ENCODE measurements at places on chromosomes 1 and 21.
A peak's percentile ranks its signal among the peaks of the same experiment; 100 is the strongest.

DNA sequence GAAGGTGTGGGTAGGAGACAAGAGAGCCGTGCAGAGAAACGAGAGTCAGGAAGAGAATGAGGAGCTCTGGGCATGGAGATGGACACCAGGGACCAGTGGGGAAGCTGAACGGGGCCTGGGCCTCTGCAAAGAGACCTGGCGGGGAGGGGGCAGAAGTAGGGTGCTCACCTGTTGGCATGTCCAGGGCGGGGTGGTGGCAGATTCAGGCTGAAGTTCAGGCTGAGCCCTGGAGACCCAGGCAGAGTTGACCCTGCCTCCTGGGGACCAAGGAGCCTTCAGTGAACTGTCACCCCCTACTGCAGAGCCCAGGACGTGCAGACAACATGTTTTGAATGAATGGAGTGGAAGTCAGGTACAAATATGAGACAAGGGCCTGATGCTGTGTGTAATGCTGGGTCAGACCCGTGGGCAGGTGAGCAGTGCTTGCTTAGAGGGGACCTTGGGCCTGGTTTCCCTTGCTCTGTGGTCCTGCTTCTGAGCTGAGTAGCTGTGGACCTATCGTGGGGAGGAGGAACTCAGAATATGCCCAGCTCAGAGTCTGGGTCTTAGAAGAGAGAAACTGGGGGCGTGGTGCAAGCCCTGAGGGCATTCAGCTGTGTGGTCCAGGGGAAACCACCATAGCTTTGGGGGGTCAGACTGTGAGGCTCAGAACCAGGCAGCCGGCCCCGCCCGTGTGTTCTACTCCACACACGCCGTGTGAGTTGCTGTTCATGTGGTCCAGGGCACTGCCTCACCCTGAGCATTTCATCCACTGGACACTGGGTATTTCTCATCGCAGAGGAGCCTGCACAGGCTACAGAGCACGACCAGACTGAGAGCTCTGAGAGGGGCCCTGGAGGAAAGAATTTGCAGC lies 21.3 kb upstream of the UMODL1 start:
- no peak for DNase-seq

DNA sequence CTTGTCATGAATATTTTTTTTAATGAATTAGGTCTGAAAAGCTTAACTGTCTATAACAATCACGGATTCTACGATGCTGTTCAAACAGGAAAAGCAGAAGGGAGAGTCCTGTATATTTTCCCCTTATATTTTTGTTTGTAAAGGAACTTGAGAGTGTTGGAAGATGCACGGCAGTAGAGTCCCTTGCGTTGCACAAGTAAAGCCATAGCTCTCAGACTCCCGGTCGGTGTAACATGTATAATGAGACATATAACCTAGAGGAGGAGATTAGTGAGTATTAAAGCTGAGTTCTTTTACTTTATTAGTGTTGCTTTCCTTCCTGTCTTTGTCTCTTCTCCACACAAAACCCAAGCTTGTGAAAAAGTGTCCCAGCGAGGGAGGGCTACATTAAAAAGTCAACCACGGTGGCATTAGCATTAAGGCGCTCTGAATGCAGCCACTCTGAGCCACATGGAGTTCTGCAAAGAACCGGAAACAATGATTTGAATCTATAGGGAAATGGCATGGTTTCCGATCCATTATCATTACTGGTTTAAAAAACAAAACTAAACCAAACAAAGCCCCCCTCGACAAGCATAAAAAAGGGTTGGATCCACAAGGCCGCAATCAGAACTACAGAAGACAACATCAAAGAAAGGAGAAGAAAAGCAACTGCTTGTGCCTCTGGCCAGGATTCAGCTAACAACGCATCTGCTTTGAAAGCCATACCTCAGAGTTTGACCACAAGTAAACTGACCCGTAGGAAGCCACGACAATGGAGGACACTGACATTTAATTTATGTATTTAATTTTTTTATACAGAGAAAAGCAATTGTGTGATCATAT lies 356.8 kb downstream of the LMO4 start:
- no peak for DNase-seq

DNA sequence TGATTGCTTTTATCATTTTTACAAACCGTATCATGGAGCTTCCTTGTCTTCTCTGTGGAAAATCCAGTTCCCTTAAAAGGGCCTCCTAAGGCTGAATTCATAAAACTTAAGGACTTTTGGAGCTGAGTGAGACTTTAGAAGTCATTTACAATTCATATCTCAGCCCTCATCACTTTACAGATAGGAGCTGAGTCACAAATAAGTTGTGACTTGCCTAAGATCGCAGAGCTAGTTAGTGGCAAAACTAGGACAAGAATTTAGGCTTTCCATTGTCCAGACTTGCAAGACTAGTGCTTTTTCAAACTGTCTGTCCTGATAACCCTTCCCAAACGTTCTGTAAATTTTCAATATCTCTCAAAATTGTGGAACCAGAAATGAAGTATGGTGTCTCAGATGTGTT lies 37.3 kb downstream of the C1orf21 start:
- no peak for DNase-seq

- no peak for DNase-seq
Measured at GRCh38 chr1:183223467-183223866, 37.4 kb downstream of the LAMC2 start.

GRCh38 chr1:183235503-183235902 lies 49.4 kb downstream of the LAMC2 start:
- DNase-seq: no peak

GRCh38 chr1:233038581-233038980 lies 88.2 kb downstream of the NTPCR start:
- no peak for DNase-seq

DNA sequence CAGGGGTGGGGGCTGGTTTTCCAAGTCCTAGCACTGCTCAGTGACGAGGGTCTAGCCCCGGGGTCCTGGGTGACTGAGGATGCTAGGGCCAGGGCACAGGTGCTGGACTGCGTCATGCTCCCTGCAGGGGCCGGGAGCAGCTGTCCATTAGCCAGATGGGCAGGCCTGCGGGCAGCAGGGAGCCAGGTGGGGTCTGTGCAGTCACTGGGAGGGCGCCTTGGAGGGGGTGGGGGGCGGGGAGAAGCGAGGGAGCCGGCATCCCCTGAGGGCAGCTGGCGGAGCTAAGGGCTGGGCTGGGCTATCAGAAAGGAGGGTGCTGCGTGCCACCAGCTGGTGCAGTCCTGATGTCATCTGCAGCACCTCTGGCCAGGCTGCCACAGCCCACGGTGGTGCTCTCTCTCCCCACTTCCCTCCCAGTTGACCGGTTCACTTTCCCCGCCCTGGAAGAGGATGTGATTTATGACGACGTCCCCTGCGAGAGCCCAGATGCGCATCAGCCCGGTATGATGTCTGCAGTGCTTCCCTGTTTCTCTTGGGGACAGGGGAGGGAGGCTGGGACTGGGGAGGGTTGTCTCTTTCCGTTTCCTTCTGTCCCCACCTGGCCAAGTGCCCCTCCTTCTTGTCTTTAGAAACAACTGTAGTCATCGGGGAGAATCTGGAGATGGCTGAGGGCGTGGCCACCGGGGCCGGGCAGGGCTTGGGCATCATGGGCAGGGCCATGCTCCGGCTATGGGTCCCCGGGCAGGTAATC lies 63.8 kb downstream of the ARHGEF10L start:
- no peak for DNase-seq

GRCh38 chr1:27967106-27967883 lies 7.5 kb downstream of the XKR8 start:
- no peak for DNase-seq

DNA sequence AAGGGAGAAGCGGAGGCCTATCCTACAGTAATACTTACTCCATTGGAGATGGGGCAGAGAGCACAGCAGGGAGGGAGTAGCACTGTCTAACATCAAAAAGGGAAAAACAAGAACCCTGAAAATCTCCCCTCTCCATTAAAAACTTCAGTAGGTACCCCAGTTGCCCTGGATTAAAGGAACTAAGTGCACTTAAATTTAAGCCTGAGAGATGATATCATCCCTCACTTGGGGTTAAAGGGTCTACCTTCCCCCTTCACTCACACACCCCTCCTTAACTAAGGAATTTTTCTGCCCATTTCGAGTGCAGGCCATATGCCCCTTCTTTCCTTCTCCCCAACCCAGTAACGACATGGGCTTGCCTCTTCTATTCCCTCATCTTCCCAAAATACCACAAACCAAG lies 3.7 kb upstream of the MTMR11 start:
- no peak for DNase-seq

- DNase-seq: peak; percentile 70
Measured at GRCh38 chr1:226677027-226678020, 61.8 kb downstream of the ITPKB start.

GRCh38 chr1:234229581-234230387 lies 143.5 kb upstream of the COA6 start:
- DNase-seq: no peak

DNA sequence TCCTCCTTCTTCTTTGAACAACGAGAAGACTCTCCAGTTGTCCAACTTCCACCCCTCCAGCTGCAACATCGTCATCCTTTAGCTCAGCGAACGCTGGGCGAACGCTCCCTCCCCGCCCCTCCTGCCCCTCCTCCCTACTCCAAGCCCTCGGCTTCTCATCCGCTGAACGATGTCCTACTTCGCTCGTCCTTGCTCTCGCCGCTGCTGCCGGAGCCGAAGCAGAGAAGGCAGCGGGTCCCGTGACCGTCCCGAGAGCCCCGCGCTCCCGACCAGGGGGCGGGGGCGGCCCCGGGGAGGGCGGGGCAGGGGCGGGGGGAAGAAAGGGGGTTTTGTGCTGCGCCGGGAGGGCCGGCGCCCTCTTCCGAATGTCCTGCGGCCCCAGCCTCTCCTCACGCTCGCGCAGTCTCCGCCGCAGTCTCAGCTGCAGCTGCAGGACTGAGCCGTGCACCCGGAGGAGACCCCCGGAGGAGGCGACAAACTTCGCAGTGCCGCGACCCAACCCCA lies at the start of gene BCAN:
BCAN (plus strand) TSS at position 357 of the 504 bp plus-strand sequence. CDS start 3,938 bp downstream, outside the sequence.
- no peak for DNase-seq

- no peak for DNase-seq
Measured at GRCh38 chr1:241317676-241318075, 39.3 kb downstream of the RGS7 start.

GRCh38 chr1:28737307-28738132 lies 780 bp downstream of the YTHDF2 start:
- DNase-seq: peak; percentile 48

GRCh38 chr21:46384556-46384955 lies 60.6 kb downstream of the PCNT start:
- DNase-seq: no peak

DNA sequence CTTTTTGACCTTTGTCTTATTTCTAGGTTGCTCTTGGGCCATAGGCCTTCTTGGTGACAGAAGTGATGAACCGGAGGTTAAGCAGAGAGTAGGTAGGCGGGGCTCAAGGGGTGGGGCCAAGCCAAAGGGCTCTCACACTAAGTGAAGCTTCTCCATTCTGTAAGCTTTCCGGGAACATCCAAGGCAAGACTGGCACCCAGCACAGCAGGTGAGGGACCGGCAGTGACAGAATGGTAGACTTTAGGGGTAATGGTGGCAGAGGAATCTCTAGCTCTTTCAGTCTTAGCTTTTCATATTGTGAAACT lies at the start of gene TNFAIP8L2:
TNFAIP8L2 (plus strand) TSS at position 135 of the 305 bp plus-strand sequence. CDS start 2,049 bp downstream, outside the sequence.
- peak; percentile 60 for DNase-seq

- DNase-seq: no peak
Measured at GRCh38 chr1:66435541-66435940, 98.4 kb upstream of the SGIP1 start.

DNA sequence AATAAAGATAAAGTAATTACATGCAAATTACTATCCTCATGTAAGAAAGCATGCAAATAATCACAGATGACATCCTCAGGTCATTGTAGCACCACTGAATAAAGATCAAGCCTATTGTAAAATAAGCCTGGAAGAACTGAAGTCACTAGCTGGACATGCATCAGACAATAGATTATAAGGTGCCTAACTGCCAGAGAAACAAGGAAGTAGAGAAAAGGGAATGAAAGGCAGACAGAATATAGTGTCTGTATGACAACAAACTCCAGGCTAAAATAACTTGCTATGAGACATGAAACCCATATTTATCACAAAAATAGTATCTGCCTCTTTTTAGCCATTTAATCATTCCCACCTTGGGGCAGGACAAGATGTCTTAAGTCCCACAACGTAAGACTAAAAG lies 108.7 kb downstream of the ENAH start:
- DNase-seq: no peak

GRCh38 chr1:96741335-96741734 lies 19.8 kb downstream of the PTBP2 start:
- DNase-seq: no peak

GRCh38 chr1:161091796-161092507 lies 2.6 kb upstream of the NECTIN4 start:
- no peak for DNase-seq

DNA sequence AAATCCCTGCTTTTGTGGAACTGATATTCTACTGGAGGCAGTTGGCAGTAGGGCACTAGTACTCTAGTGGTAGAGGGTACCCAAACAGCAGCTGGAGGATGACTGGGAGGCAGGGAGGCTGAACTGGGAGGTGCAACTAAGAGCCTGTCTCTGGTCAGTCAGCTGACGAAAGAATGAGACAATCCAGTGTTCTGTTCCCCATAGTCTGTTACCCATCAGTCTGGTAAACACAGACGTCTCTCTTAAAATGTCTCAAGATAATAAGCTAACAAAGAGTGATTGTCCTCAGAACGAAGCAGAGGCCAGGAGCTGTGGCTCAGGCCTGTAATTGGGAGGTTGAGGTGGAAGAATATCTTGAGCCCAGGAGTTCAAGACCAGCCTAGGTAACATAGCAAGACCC lies 30.4 kb downstream of the TFAP2E start:
- DNase-seq: no peak

DNA sequence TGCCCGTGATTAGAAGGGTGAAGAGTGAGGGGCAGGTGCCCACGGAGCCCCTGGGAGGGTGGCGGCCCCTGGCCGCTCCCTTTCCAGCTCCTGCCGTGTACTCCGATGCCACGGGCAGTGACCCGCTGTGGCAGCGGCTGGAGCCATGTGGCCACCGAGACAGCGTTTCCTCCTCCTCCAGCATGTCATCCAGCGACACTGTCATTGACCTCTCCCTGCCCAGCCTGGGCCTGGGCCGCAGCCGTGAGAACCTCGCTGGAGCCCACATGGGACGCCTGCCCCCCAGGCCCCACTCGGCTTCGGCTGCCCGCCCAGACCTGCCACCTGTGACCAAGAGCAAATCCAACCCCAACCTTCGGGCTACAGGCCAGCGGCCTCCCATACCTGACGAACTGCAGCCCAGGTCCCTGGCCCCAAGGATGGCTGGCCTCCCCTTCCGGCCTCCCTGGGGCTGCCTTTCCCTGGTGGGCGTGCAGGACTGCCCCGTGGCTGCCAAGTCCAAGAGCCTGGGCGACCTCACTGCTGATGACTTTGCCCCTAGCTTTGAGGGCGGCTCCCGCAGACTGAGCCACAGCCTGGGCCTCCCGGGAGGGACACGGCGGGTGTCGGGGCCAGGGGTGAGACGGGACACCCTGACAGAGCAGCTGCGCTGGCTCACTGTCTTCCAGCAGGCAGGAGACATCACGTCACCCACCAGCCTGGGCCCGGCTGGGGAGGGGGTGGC lies 22.0 kb downstream of the PANK4 start:
- no peak for DNase-seq

- DNase-seq: no peak
Measured at GRCh38 chr1:240190881-240191401, 99.3 kb downstream of the FMN2 start.

DNA sequence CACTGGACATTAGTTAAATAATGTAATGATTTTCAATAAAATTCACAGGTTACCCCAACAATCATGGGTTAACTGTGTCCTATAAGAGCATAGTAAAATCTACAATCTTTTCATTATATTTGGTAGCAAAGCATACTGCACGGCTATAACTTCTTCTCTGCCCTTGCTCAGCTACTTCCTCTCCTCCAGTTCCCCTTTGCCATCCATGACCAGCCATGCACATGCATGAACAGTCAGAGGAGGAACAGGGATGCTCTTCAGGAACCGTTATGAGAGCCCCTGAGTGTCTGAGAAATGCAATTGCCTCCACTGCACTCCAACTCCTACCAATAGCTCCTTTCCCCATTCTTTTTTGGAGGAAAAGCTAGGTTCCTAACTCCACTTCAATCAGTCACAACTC lies 646.7 kb downstream of the LTN1 start:
- no peak for DNase-seq

All from T-helper 1 cell (primary cell).